CD4-positive, alpha-beta T cell treated with Interleukin-12 subunit alpha and Interleukin-12 subunit beta, for 1 hour (primary cell): ENCODE measurements at places on chromosomes 12 and 14.

GRCh38 chr14:55129428-55130195, 560 bp downstream of the LGALS3 start:
- peak; percentile 53 for DNase-seq

GRCh38 chr12:97813301-97813700, 350.7 kb downstream of the RMST start:
- DNase-seq: no peak

GRCh38 chr12:12400793-12401192, 43.9 kb downstream of the BORCS5 start:
- no peak for DNase-seq

DNA sequence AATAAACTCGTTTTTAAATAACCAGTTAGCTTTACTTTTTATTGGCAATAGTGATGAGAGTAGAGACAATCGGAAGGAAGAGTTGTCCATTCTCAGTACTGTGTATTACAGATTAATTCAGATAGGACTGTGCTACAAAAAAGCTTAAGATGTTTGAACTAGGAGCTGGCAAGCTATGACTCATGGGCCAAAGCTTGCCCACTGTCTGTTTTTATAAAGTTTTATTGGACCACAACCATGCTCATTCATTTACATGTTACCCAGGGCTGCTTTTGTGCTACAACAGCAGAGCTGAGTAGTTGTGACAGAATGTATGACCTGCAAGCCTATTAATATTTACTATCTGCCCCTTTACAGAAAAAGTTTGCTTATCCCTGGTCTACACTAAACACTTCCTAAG, 19.4 kb downstream of the GNS start:
- no peak for DNase-seq

DNA sequence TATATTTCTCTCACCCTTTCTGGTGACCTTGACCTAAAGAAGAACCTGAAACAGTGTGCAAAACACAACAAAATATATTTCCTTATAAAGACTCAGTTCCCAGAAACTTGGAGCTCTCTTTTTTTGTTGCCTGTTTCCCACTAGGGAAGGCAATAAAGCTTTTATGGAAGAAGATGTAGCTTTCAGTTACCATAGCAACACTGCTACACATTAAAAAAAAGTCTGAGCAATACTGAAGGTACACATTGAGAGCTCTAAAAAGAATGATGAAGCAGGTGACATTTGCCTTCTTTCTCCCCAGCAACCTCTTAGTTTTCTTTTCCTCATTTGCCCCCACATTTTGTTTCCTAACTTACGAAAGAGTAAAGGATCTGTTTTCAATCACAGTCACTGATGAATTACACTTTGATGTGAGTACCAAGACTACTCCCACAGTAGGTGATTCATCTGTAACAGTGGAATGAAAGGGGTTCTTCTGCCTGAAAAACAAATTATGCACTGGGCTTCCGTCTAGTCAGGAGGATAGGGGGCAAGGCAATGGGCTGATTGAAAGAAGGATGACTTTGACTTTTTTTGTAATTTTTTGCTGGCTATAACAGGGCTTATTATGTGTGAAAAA, 1.1 kb upstream of the CATSPERB start:
- DNase-seq: no peak
